ENCODE measurements at places on chromosomes 16 and 17.

GRCh38 chr17:60169921-60170817, 20.4 kb downstream of the CA4 start:
- peak; percentile 46 for DNase-seq

DNA sequence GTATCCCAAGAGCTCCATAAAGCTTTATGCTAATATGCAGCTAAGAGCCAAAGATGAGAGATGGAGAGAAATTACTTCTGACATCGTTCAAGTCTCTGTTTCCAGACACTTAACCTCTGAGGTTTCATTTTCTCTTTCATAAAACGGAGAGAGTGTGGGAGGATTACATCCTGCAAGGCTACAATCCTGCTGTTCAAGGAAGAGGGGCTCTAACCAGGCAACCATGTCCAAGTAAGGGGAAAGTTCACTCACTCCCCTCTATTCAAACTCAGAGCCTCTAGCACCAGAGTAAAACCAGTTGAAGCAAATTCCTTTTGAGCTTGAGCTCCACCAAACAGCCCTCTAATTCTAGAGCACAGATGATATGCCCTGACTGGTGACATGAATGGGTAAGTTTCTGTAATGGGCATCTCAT, 397.4 kb downstream of the NPIPA8 start:
- no peak for DNase-seq

DNA sequence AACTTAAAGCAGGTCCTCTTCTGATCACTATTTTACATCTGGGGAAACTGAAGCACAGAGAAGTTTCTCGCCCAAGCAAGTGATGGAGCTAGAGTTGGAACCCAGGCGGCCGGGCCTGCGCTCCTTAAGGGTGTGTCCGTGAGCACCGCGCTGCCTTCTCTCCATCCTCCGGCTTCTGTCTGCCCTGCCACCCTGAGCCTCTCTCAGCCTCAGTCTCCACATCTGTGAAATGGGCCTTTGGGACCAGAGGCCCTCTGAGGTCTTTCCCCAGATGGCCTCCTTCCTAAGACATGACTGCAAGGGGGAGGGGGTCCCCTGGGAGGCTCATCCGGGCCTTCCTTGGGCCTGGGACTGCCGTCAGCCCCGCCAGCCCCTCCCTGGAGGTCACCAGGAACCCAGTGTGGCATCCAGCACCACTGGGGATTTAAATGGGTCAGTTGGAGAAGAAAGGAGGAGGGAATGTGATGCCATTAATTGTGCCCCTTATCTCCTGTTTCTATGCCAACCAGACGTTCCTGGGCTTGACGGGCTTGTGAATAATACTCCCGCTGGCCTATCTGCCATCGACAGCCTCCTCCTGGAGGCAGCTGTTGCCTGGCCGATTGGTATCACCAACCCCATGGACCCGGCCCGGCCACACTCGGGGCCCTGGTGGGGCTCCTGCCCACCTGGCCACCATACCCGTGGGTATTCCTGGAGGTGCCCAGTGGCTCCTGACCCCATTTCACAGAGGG, 5.1 kb downstream of the ZFPM1 start:
- DNase-seq, result no peak

GRCh38 chr17:75289115-75289831, at the start of gene SLC25A19:
TSS of gene SLC25A19 (minus strand) at chr17:75289433. CDS start at chr17:75286764, 2,669 bp downstream.
- DNase-seq, result peak; percentile 94

GRCh38 chr16:11078812-11079459, 134.6 kb downstream of the CLEC16A start:
- DNase-seq, result no peak

DNA sequence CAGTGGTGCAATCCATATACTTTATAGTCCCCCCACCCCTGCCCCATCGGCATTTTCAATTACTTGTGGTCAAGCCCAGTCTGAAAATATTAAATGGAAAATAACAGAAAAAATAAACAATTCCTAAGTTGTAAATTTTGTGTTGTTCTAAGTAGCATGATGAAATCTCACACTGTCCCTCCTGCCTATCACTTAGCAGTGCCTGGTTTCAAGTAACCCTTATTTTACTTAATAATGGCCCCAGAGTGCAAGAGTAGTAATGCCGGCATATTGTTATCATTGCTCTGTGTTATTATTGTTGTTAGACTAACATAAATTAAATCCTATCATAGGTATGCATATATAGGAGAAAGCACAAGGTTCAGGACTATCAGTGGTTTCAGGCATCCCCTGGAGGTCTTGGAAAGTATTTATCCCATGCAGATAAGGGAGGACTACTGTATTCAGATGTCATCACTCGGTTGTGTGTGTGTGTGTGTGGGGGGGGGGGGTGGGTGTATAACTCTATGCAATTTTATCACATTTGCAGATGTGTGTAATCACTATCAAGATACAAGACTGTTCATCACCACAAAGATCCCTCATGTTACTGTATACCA, 9.3 kb downstream of the UBE2G1 start:
- no peak for DNase-seq

- DNase-seq, result no peak
Measured at GRCh38 chr16:1177750-1178149, 24.8 kb downstream of the CACNA1H start.

DNA sequence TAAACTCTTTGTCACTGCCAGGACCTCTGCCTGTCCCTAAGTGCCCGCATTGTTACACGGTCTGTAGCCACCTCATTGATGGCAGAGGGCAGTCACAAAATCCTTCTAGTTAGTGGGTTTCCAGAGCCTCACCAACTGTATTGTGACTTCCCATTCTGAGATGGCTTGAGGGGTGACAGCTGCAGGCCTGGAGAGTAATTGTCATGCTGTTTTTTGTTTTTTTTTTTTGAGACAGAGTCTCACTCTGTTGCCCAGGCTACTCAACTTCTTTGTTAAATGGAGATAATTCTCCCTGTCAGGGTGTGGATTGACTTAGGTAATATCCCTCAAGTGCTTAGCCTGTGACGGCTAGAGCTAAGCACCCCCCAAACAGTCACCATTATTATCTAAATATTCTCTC, 77.9 kb downstream of the SDR42E1 start:
- no peak for DNase-seq

- DNase-seq, result no peak
Measured at GRCh38 chr16:31006086-31006385, 4.4 kb downstream of the STX1B start.

GRCh38 chr17:67478401-67479041, 101.4 kb downstream of the PITPNC1 start:
- DNase-seq, result no peak

DNA sequence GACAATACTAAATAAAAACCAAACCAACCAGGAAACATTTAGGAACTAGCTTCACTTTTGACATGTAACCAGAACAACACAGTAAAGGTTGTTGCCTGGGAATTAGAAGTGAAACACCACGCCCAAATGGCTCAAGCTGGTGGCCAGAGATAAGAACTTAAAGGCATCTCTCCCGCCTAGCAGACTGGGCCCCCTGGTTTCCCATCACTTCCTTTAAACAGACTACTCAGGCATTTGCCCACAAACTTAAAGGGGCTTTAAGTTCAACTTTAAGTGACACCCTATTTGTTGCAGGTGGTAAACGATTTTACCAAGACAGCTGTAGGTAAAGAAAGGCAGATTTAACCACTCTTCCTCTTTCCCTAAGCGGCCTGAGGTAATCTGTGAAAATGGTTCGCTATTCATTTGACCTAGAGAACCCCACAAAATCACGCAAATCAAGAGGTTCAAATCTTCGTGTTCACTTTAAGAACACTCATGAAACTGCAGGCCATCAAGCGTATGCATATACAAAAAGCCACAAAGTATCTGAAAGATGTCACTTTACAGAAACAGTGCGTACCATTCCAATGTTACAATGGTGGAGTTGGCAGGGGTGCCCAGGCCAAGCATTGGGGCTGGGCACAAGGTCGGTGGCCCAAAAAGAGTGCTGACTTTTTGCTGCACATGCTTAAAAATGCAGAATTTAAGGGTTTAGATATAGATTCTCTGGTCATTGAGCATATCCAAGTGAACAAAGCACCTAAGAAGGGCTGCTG, 40.8 kb upstream of the BPTF start:
- DNase-seq, result no peak

- DNase-seq, result no peak
Measured at GRCh38 chr16:62194828-62195227, 158.6 kb upstream of the CDH8 start.

DNA sequence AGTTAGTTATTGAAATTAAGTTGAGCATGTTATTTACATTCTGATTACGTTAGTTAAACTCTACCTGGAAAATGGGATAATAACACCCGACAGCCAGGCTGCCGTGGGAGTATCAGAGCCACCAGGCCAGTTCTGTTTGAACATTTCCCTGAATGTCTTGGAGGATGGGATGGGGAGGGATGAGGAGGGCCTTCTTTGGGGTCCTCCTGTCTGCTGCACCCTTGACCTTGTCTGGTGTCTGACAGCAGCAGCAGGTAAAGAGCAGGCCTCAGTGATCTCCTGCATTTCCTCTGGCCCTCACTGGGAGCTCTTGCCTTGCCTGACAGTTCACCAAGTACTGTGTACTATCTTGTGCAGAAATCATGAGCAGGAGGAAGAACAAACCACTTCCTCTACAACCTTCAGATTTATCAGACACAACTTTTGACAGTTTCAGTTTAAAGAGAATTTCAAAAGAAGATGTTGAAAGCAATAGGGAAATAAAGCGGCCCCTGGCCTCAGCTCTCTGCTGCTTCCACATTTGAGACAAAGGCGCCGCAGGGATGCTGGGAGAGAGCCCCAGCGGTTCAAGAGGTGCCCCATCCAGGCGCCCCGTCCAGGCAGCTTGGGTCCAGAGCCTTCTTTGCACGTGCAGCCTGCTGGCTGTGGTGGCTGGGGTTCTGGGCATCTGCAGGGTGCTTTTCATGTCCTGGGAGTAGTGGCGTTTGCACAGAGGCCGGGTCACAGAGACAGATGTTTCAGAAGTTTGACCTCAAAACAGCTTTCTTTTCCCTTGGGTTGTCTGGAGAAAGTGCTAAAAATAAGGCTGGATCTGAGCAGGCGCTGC, 25.3 kb downstream of the CMIP start:
- DNase-seq, result no peak

GRCh38 chr16:85101956-85102630, 10.2 kb downstream of the CIBAR2 start:
- DNase-seq, result no peak

- DNase-seq, result no peak
Measured at GRCh38 chr16:35525979-35526590, 2066.7 kb downstream of the TP53TG3F start.

DNA sequence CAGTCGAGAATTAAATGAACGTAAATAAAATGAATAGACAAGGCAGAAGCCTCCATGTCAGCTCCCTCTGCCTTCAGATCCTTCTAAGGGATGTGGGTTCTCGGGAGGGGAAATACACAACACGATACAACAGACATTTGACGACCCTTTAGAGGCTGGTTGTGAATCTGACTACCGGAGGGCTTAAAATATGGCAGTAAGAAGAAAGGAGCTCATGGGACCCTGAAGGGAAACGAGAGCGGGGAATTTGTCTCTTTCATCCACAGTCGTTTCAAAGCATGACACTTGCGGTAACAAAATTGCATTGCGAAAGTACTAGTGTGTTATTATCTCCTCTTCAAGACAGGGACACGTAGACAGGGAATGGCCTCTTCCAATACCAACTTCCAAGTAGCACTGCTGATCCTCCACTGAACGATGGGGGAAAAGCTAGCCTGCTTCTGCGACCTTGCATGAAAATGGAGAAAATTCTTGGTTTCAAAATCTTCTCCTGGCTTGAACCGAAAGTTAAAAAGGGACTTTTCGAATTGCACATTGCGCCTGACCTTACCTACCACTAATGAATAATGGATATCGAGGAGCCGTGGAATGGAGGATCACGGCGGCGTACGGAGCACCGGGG, 1.2 kb upstream of the TNRC6C start:
- no peak for DNase-seq

DNA sequence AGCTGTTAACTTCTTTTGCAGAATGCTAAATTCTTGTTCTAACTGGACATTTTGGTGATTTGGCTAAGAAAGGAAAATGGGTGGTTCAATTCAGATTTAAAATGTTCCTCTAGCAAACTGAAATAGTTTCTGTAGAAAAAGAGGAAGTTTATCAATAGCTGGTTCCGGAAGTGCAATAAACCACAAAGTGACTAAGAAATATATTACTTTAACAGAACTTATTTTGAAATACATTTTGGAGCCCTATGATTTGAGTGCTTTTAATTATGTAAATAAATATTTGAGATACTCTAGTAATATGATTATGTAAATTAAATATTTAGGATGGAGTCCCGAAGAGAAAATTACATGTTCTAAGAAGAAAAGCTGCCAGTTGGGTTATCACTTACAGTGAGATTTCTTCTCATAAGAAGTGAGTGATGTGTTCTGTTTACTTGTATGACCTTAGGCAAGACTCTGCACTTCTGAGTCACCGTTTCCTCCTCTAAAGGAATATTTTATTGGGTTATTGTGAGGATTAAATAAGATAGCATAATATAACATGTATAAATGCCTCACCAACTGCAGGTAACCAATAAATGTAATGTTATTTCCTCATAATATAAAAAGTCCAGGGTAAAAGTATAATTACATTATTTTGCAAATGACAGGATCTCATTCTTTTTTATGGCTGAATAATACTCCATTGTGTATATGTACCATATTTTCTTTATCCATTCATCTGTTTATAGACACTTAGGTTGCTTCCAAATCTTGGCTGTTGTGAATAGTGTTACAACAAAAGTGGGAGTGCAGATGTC, at the start of gene EVI2B:
EVI2B (minus strand) TSS at position 73 of the 800 bp plus-strand sequence. CDS start 8,445 bp downstream, outside the sequence.
- DNase-seq, result no peak

DNA sequence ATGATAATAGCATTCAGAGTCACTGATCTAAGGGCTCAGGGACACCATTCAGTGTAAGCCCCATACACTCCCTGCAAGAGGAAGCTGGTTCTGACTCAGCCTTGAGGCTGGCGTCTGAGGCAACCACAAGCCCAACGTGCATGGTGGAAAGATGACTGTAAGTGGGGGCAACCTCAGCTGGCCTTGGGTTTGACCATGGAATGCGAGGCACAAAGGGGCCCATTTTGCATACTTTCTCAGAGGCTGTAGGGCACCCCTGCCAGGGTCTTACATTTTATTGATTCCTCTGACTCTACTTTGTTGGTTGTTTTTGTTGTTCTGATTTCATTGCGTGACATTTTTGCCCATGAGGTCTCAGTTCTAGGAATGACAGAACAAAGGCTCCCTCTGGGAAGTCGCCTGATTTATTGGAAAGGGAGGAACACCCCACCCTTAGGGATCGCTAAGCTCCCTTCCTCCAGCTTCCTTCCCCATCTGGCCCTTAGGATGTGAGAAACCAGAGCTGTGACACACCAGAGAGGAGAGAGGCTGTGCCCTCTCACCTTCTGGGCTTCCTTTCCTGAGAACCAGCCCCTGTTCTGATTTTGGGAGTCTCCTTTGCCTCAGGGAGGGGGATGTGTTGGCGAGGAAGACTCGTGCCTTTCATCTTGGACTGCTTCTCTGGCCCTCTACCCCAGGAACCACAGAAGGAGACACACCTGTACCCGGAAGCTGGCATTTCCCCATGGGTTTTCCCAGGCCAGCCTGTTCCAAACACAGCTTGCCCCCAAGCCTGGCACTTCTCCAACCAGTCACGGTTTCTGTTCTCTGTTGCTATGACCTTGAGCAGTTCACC, 5.6 kb upstream of the CIITA start:
- no peak for DNase-seq

- DNase-seq, result no peak
Measured at GRCh38 chr17:20097330-20097729, 88.2 kb downstream of the SPECC1 start.

GRCh38 chr17:8300627-8301242, 5.5 kb upstream of the SLC25A35 start:
- DNase-seq, result no peak

Data from cerebellar nuclear complex (tissue), 1 donor.